ENCODE measurements at places on chromosomes 3 and 15.

DNA sequence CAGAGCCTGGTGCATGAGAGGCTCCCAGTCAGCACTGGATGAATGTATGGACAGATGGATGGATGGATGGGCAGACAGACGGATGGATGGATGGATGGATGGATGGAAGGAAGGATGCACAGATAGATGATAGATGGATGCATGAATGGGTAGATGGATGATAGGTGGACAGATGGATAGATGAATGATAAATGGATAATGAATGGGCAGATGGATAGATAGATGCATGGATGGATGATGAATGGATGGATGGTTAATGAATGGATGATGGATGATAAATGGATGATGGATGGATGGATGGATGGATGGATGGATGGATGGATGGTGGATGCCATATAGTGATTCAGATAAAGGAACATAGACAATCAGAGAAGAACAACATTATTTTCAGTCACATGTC lies 71.0 kb downstream of the SLC6A11 start:
- DNase-seq, result no peak

DNA sequence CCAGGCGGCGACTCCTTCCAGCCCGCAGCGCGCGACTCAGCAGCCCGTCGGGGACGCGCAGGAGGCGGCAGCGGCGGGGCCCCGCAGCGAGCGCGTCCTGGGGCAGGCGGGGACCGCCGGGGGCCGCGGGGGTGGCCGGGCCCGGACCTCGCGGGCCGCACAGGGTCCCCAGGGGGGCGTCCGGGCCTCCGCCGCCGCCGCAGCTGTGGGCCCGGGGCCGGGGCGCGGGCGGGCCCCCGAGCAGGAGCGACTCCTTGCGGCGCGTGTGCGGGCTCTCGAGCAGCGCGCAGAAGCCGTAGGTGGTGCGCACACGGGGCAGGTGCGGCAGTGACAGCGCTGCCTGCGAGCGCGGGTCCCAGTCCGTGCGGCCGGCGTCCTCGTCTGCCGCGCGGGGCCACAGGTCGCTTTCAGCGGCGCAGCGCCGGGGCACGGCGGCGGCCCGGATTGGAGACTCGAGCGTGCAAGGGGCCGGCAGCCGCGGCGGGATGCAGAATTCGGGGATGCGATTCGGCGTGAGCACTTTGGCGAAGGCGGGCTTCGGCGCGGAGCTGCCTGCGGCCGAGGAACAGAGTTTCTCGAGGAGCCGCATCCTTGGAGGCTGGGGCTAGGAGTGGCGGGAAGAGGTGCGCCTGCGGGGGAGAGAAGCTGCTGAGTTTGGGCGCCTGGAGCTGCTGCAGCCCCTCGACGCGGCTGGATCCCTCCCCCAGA lies 535 bp downstream of the C2CD4B start:
- DNase-seq, result no peak

- DNase-seq, result no peak
Observed at GRCh38 chr3:72460205-72461174, 387.8 kb downstream of the SHQ1 start.

- no peak for DNase-seq
Observed at GRCh38 chr15:83653639-83654378, at the start of gene ADAMTSL3. Gene ADAMTSL3 (plus strand): TSS chr15:83654123. CDS start chr15:83655762, 1,639 bp downstream.

DNA sequence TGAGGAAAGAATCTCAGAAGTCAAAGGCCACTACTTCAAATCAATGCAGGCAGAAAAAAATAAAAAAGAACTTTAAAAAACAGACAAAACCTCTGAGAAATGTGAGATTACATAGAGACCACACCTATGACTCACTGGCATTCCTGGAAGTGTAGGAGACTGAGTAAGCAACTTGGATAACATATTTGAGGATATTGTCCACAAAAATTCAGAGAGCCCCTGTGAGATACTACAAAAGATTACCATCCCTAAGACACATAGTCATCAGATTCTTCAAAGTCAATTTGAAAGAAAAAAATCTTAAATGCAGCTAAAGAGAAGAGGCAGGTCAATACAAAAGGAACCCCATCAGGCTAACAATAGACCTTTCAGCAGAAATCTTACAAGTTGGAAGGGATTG lies 887.3 kb downstream of the NTRK3 start:
- no peak for DNase-seq

DNA sequence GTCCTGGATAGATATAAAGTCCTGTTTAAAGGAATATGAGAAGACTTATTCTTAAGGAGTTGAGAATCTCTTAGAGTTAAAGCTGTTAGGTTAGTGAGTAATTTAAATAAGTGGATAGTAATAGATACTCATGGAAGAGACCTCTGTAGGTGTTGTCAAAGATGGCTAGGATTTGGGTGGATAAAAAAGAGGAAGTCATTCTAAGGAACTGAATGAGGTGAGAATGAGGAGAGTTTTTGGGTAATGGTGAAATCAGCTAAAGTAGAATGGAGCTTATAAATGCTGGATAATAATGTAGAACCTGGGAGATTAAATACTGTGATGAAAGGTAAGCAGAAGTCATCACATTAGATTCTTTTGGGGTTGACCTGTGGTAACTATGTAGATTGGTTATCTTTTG lies 8.1 kb downstream of the ARIH1 start:
- no peak for DNase-seq

DNA sequence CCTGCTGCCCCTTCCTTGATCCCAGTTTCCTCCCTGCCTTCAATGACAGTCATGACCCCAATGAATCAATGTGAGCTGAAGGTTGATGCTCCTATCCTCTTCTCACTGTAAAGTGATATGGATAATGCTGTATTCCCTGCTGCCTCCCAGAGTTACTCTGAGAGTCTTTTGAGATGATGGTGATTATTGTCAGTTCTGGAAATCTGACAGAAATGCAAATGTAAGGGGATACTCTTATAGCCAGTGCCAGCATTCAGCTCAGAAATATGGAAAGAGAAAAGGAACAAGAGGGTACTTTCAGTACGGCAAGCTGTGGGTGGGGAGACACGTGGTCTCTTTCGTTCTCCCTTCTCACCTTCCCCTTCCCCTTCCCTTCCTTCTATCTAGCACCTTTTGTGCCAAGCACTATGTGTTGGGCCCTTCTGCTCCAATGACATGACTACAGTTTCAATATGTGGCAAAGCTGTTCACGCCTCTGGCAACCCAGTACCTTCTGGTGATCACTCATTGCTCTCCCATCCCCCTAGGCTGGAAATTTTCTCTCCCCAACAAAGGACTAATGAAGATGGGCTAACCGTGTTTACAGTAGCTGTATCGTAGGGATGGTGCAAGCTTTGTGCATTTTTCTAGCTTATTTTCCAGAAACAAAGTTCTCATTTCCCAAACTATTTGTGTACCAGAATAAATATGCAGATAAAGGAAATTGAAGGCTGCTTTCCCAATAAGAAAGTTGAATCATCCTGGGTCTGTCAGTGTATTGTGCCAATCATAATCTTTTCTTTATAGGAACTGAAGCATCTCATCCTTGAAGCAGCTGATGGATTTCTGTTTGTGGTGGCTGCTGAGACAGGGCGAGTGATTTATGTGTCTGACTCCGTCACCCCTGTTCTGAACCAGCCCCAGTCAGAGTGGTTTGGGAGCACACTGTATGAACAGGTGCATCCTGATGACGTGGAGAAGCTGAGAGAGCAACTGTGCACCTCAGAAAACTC lies 70.3 kb downstream of the ARNT2 start:
- DNase-seq, result no peak

GRCh38 chr3:181558870-181559269 lies 152.9 kb upstream of the SOX2 start:
- no peak for DNase-seq

- no peak for DNase-seq
Observed at GRCh38 chr15:87906444-87906843, 350.1 kb downstream of the NTRK3 start.

DNA sequence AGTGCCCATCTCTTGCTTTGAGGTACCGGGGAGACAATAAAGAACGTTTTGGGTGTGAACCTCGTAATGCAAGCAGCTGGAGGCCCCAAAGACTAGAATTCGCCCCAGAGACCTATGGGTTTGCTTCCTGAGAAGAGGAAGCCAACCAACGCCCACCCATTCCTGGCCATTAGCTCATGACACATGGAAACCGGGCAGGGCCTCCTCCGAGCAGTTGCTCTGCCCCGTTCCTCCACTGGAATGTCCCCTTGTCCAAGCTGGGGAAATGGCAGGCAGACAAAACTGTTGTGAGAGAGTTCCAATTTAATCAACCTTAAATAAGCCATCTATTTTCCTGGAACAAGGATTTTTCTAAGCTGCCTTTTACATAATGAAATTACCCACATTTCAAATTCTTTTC lies 250.9 kb upstream of the IGF1R start:
- DNase-seq, result no peak

- DNase-seq, result no peak
Observed at GRCh38 chr15:27784107-27784506, 315.0 kb downstream of the OCA2 start.

DNA sequence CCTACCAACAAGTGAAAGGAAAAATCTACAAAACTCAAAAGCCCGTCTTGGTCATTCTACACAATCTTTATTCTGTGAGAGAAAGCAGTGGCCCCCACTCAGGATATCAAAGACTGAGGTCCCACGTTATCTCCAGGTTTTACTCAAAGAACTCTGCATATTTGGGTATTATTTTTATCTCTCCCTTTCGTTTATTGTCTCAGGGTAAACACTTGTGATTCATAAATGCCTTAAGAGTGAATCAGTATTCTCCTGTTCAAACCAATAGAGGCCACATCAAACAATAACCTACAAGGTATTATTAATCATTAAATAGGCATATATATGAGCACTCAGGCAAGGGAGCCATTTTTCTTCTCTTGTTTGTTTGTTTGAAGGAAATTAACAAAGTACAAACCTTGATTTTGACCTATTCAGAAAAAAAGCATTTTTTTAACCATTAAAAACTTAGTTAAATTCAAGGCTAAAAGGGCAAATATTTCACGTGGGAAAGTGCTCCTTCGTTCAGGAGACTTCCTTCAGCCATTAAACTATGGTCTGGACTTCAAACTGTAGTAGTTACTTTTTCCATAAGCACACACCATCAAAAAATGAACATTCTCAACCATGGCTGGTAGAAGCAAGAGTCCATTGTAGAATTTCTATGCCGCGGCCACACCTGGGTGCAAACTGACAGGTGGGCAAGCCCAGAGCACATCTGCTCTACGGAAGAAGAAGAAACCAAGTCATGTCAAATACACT lies 13.9 kb upstream of the HES1 start:
- no peak for DNase-seq

- DNase-seq, result no peak
Observed at GRCh38 chr3:81734742-81735141, 26.7 kb downstream of the GBE1 start.

- DNase-seq, result no peak
Observed at GRCh38 chr15:40266828-40267304, 16.0 kb downstream of the ANKRD63 start.

GRCh38 chr15:64897345-64897985 lies 14.2 kb upstream of the ANKDD1A start:
- DNase-seq, result no peak

- no peak for DNase-seq
Observed at GRCh38 chr3:193490580-193490979, 64.1 kb downstream of the ATP13A4 start.

DNA sequence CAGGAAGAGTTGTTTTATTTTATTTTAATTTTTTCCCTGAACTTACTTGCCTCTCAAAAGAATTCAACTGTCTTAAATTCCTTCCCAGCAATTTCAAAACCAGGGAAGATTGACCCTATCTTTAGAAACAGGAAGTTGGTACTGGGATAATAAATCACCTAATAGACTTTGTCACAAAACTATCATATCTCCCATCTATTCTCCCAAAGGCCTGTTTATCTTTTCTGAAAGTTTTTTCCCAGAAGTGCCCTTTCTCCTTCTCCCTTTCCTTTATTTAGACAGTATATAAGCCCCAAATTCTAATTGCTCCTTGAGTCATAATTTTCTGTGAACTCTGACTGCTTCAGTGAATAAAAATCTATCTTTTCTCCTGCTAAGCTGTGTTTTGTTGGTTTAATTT lies 2.9 kb upstream of the RNF7 start:
- DNase-seq, result no peak

DNA sequence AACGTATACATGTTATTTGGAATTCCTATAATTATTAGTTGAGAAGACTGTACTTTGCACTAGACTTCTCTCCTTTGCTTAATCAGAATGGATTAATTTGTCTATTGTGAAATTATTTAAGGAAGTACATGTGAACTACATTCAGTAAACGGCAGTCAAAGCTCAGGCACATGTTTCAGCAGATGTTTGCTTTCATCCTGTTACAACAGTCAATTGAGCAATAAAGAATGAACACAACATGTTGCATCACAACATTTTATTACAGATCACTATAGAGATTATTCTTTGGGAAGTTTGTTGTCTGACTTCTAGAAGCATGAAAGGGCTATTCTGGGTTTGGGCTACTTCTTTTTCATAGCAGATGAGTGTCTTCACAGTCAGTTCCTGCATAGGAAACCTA lies 39.2 kb downstream of the RAB27A start:
- DNase-seq, result no peak

DNA sequence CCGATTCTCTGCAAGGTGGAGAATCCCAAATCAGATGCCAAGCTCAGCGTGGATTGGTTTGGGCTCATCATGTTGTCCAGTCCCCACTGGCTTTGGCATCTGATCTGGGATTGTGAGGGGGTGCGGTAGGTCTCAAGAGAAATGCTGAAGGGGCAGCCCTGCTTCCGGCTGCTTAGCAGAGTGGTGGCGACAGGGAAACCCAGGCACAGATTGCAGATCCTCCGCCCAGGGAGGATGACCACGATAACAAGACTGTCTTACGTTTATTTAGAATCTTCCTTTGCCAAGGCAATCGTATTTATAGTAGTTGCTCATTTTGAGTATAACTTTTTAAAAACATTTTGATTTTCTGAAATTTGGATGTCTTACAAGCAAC lies 61.1 kb downstream of the SLC12A8 start:
- DNase-seq, result no peak

GRCh38 chr3:171453180-171453886 lies 6.9 kb downstream of the TNIK start:
- no peak for DNase-seq

DNA sequence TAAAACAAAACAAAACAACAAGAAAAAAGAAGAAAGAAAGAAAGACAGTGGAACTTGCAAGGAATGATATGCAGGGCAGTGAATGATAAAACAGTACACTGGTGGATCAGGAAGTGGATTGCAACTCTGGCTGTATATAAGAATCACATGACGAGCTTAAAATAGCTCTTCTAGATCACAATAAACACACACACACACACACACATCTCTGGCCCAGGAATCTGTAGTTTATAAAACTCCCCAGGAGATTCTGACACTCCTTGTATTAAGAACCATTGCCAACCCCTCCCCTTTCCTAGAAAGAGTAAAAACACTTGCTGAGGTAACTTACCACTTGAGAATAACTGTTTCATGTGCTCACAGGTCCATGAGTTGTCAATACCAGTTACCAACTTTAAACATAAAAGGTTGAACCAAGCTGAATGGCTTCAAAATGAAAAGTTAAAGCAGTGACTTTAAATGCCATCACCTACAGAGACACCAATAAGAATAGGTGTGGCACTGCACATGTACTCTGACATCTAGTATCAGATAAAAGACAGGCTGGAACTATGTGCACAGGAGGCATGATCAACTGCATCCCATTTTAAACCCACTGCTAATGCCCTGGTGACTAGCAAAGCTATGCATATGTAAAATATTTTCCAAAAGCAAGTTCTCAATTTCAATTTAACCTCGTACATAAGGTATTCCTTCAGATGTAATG lies 3.9 kb downstream of the CPOX start:
- DNase-seq, result no peak

- DNase-seq, result no peak
Observed at GRCh38 chr3:43908456-43908855, 217.7 kb downstream of the ABHD5 start.

- no peak for DNase-seq
Observed at GRCh38 chr15:82843566-82843965, 34.1 kb downstream of the WHAMM start.

Data from activated CD8-positive, alpha-beta memory T cell treated with anti-CD3 and anti-CD28 coated beads for 48 hours (primary cell).